ENCODE measurements at places on chromosomes 2 and 18. TPM values are rescaled to one million over a fixed set of nuclear protein-coding genes. Genes with fewer than 3 reads are reported as not detected.

Gene GKN2
- total RNA-seq: not detected

Gene INO80B
- total RNA-seq: 23.4 TPM

Gene CXCR1
- not detected for total RNA-seq

Gene NEU2
- not detected for total RNA-seq

Gene ACMSD
- total RNA-seq: 0.46 TPM

Gene TMX3
- total RNA-seq: 25.2 TPM

Gene INHBB
- not detected for total RNA-seq

Gene PLEKHH2
- 2.5 TPM for total RNA-seq

Gene LRPPRC
- 64.7 TPM for total RNA-seq

Gene LINC00305
- total RNA-seq: not detected

Gene CCDC141
- total RNA-seq: not detected

Gene C1QL2
- not detected for total RNA-seq

Gene DCDC2C
- total RNA-seq: not detected

Gene STARD6
- total RNA-seq: 0.51 TPM

Gene TGFA
- 97.0 TPM for total RNA-seq

Gene OTX1
- 4.2 TPM for total RNA-seq

Gene CYRIA
- 1.1 TPM for total RNA-seq

Gene RAB27B
- total RNA-seq: 14.2 TPM

Gene LCT
- total RNA-seq: not detected

Gene FOXD4L1
- total RNA-seq: not detected

Gene CPLX4
- total RNA-seq: not detected

Gene LYG2
- total RNA-seq: not detected

Gene TNS1
- 4.3 TPM for total RNA-seq

Gene FBXO15
- 1.1 TPM for total RNA-seq

Gene DPP10
- not detected for total RNA-seq

Gene RAB11FIP5
- 25.2 TPM for total RNA-seq

Gene DSG4
- total RNA-seq: 0.05 TPM

Gene PSTPIP2
- 20.2 TPM for total RNA-seq

Gene SCYGR4
- not detected for total RNA-seq

Gene FBLN7
- not detected for total RNA-seq

Gene AKAIN1
- total RNA-seq: not detected

All from airway epithelial cell (primary cell).